B cell (primary cell): ENCODE measurements at places on chromosomes 12 and 14. TPM values are rescaled to one million over a fixed set of nuclear protein-coding genes. Genes with fewer than 3 reads are reported as not detected.

Gene RNASE11
- total RNA-seq = not detected in 2 replicates

Gene APOF
- total RNA-seq = not detected in 2 replicates

Gene KRT74
- not detected in 2 replicates for total RNA-seq

Gene CAPZA3
- total RNA-seq = not detected in 2 replicates

Gene KRT1
- not detected in 2 replicates for total RNA-seq

Gene OR4E2
- total RNA-seq = not detected in 2 replicates

Gene B3GNT4
- 0.12 TPM in 1 of 2 replicates, not detected in the other for total RNA-seq

Gene FOXA1
- not detected in 2 replicates for total RNA-seq

Gene CTSG
- not detected in 2 replicates for total RNA-seq

Gene KRT79
- not detected in 2 replicates for total RNA-seq

Gene STYX
- total RNA-seq = 15.5 and 15.7 TPM in 2 replicates

Gene MDM2
- 78.7 and 87.0 TPM in 2 replicates for total RNA-seq

Gene MSI1
- total RNA-seq = not detected in 2 replicates

Gene ANO4
- total RNA-seq = not detected in 2 replicates

Gene PA2G4
- total RNA-seq = 77.3 and 84.6 TPM in 2 replicates

Gene TRIM9
- total RNA-seq = 0.32 TPM in 2 replicates

Gene IFNG-AS1
- 14.7 and 19.0 TPM in 2 replicates for total RNA-seq

Gene TSHR
- total RNA-seq = 0.37 and 0.61 TPM in 2 replicates

Gene DAD1
- 76.1 and 77.4 TPM in 2 replicates for total RNA-seq

Gene TMEM229B
- total RNA-seq = 4.2 and 6.9 TPM in 2 replicates

Gene IL23A
- 18.5 and 20.5 TPM in 2 replicates for total RNA-seq

Gene OR6S1
- not detected in 2 replicates for total RNA-seq

Gene FAM90A1
- 0.17 and 0.34 TPM in 2 replicates for total RNA-seq

Gene OSBPL8
- total RNA-seq = 112 and 116 TPM in 2 replicates

Gene E2F7
- 0.29 and 0.42 TPM in 2 replicates for total RNA-seq

Gene MYH6
- not detected in 2 replicates for total RNA-seq

Gene TCL1B
- total RNA-seq = 5.5 and 5.7 TPM in 2 replicates

Gene HRK
- total RNA-seq = 45.1 and 49.6 TPM in 2 replicates

Gene CDKN3
- 0.42 and 0.87 TPM in 2 replicates for total RNA-seq
